GM23338 (cell line): ENCODE measurements at places on chromosomes 1 and 21. TPM values are rescaled to one million over a fixed set of nuclear protein-coding genes. Genes with fewer than 3 reads are reported as not detected.

DNA sequence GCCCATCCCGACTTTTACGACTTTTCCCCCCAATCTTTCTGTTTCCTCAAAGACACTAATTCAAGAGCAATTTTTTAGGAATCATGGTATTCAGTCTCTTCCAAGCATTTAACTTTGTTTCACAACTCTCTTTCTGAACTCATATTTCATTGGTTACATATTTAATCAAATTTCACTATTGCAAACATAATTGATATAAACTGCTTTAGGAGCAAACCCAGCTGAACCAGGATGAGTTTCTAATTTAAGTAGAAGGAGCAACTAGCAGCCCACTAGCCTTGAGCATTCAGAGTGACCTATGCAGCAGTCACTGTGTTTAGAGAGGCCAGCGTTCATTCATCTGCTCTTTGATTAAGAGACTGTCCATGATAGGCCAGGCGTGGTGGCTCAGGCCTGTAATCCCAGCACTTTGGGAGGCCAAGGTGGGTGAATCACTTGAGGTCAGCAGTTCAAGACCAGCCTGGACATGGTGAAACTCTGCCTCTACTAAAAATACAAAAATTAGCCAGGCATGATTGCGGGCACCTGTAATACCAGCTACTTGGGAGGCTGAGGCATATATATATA, 1.8 kb downstream of the CELA2B start:
- no peak for DNase-seq
- H3K4me3 ChIP-seq = no peak overlapping the region
- no peaks in the 10 kb centered on the region for H3K36me3 ChIP-seq
- no peak overlapping the region for H3K27ac ChIP-seq
- no peaks in the 10 kb centered on the region for H3K27me3 ChIP-seq
- H3K4me1 ChIP-seq = no peaks in the 10 kb centered on the region

GRCh38 chr1:31524186-31524901, 52.0 kb upstream of the TINAGL1 start:
- no peak for DNase-seq
- H3K27me3 ChIP-seq = no peaks in the 10 kb centered on the region
- no peaks in the 10 kb centered on the region for H3K36me3 ChIP-seq
- H3K4me1 ChIP-seq = no peaks in the 10 kb centered on the region

The VSIG8 gene
- not detected in 2 replicates for total RNA-seq

GRCh38 chr1:156432669-156433018, 63.6 kb downstream of the RHBG start:
- H3K4me3 ChIP-seq = peak overlapping the region; percentile 47
- DNase-seq = peak; percentile 89
- H3K4me1 ChIP-seq = peaks cover 62% of the 10 kb centered on the region
- no peaks in the 10 kb centered on the region; the same call in 1 of the 2 replicates for H3K36me3 ChIP-seq
